ENCODE measurements at places on chromosomes 3 and 15. TPM values are rescaled to one million over a fixed set of nuclear protein-coding genes. Genes with fewer than 3 reads are reported as not detected.

DNA sequence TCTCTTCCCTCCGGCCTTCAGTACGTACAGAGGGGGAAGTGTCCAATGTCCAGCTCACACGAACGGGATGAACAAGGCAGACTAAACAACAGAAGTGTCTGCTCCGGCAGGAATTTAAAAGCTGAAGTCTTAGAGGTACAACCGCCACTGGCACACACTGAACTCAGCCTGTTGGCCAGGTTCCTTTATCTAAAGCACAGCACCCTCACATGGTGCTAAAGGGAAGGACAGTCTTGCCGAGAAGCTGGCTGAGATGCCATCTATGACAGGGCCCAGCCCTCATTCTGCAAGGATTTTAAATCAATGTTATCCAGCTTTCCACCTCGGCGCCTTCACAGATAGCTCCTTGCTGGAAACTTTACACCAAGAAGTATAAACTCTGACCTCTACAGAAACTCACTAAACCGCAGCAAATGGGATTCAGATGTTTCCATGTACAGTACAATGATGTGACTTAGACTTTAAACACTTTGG is 2.8 kb downstream of the ADAMTS17 start:
- ATAC-seq: peak; percentile 11

- no peak for ATAC-seq
These were observed 67.1 kb upstream of the ROBO2 start for GRCh38 chr3:76972624-76973296.

DNA sequence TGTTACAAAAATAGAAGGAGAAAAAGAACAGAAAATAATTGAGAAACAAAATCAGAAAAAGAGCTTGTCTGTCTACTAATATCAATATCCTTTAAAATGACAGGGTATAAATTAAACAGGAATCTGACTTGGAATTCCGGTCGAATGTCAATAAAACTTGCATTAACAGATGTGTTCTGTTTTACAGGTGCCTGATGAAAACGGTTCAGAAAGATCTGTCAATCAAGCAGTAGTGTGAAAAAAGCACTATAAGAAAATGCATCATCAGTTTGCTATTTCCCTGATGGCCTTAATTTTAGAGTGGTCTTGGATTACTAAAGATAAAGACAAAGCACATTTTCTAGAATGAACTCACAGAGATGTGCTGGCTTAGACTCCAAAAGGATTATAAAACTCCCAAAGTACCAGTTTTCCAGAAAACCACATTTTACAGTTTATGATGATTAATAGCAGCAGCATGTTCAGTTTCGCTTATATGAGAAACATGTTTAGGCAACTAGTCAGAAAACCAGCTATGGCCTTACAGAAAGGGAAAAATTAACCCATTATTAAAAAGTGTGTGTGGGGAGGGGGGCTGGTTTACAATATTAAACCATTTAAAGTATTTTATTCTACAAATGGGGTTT is 8.2 kb upstream of the C3orf38 start:
- no peak for ATAC-seq

Gene IQCF5
- total RNA-seq: not detected

All from motor neuron (in vitro differentiated cells).